Astrocyte (in vitro differentiated cells and primary cell): ENCODE measurements at places on chromosomes 12 and 14. TPM values are rescaled to one million over a fixed set of nuclear protein-coding genes. Genes with fewer than 3 reads are reported as not detected.

RNF212B gene
- not detected in 2 replicates for total RNA-seq

MUCL1 gene
- total RNA-seq, result not detected in 2 replicates

TAS2R31 gene
- 2.2 TPM in 2 replicates for total RNA-seq

GPR84 gene
- total RNA-seq, result not detected in 2 replicates

CDC42BPB gene
- 116 and 119 TPM in 2 replicates for total RNA-seq

NTN4 gene
- 22.6 and 28.9 TPM in 2 replicates for total RNA-seq

CLEC14A gene
- total RNA-seq, result not detected in 2 replicates

CRIP1 gene
- 21.3 and 29.5 TPM in 2 replicates for total RNA-seq

PAH gene
- not detected in 2 replicates for total RNA-seq

DNA sequence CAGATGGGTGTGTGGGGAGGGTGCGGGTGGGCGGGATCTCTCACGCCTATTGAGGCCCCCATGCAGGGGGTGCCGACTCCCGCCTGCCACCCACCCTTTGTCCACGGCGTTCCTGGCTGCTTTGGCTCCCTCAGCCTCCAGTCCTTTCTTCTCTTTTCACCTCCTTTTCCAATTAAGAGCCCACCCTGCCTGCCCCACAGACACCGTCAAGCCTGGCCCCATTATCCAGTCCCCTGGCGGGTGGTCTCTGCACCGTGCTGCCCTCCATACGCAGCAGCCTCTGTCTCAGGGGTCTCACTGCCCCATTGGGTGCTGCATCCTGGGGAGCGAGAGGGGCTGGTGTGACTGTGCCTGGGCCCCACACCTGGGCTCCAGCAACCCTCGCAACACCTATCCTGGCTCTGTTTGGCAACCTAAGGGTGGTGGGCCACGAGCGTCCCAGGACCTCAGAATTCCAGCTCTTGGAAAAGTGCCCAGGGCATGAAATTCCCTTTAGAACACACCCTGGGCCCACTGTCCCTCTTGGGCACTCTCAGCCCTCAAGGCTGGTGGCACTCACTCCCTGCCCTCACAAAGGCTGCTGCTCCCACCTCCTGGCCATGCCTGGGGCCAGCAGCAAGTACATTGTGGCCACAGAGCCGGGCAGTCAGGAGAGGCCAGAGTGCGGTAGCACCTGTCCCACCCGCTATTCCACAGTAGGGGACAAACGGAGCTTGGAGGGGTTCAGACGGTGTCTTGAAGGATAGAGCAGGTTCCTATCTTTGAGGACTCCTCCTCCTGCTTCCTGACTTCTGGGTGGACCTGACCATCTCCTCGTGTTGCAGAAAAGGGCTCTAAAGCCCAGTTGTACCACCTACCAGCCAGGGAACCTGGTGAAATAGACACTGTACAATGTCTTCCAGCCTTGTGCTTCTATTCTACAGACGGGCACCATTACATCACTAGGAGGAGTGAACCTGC, 114.1 kb downstream of the KIF26A start:
- no peak for DNase-seq
- no peaks in the 10 kb centered on the region for H3K36me3 ChIP-seq
- H3K4me1 ChIP-seq, result no peaks in the 10 kb centered on the region

DNA sequence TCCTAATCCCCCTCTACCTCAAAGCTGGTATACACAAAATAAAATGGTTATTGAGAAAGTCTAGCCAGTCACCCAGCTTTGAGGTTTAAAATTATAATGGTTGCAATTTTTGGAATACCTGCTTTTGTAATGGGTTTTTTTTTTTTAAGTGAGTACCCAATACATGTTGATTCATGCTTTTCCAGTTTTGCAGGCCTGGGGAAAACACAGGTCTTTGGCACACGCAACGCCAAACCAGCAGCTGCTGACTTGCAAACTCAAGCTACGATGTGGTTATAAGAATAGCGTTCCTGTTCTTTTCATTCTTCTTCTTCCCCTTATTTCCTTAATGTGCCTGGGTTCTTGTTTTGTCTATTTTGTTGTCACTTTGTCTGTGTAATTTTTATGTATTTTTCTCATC, 233.0 kb downstream of the EGLN3 start:
- H3K4me3 ChIP-seq, result no peak overlapping the region
- H3K27me3 ChIP-seq, result no peaks in the 10 kb centered on the region
- no peak for DNase-seq

- H3K36me3 ChIP-seq, result no peaks in the 10 kb centered on the region
- H3K4me1 ChIP-seq, result no peaks in the 10 kb centered on the region
- H3K27me3 ChIP-seq, result no peaks in the 10 kb centered on the region
- H3K4me3 ChIP-seq, result no peak overlapping the region
- no peak for DNase-seq
Measured at GRCh38 chr12:131640525-131640924, 70.4 kb upstream of the SFSWAP start.

DNA sequence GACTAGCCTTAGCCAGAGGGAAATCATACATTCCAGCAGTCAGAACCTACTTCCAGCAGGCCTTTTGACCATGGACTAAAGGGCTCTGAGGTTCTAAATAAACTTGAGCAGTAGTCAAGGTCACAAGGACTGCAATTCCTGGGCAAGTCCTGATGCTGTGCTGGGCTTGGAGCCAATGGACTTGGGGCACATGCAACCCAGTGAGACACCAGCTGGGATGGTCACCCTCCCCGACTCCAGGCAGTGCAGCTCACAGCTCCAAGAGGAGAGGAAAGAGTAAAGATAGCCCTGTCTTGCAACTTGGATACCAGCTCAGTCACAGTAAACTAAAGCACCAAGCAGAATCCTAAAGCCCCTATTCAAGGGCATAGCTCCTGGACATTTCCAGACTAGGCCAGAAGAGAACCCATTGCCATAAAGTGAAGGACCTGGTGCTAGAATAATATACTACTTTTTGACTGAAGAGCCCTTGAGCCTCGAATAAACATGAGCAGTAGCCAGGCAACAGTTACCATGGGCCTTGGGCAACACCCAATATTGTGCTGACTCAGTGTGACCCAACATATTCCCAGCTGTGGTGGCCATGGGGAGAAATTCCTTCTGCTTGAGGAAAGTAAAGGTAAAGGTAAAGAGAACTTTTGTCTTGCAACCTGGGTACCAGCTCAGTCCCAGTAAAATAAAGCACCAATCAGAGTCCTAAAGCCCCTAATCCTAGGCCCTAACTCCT, 226.2 kb upstream of the CLEC14A start:
- H3K4me3 ChIP-seq, result no peak overlapping the region
- no peaks in the 10 kb centered on the region for H3K36me3 ChIP-seq
- DNase-seq, result peak; percentile 19

GRCh38 chr14:50697659-50698290, 29.7 kb upstream of the SAV1 start:
- H3K27me3 ChIP-seq, result no peaks in the 10 kb centered on the region
- no peaks in the 10 kb centered on the region for H3K36me3 ChIP-seq
- no peaks in the 10 kb centered on the region for H3K4me1 ChIP-seq

- no peaks in the 10 kb centered on the region for H3K4me1 ChIP-seq
- H3K27ac ChIP-seq, result no peak overlapping the region
- no peaks in the 10 kb centered on the region for H3K36me3 ChIP-seq
- no peak overlapping the region for H3K4me3 ChIP-seq
Measured at GRCh38 chr12:91704446-91704845, 441.2 kb downstream of the BTG1 start.

GRCh38 chr12:108807996-108808769, 49.2 kb downstream of the SSH1 start:
- H3K27me3 ChIP-seq, result no peaks in the 10 kb centered on the region
- DNase-seq, result no peak
- H3K27ac ChIP-seq, result no peak overlapping the region
- H3K4me1 ChIP-seq, result peaks cover 31% of the 10 kb centered on the region
- H3K4me3 ChIP-seq, result no peak overlapping the region

DNA sequence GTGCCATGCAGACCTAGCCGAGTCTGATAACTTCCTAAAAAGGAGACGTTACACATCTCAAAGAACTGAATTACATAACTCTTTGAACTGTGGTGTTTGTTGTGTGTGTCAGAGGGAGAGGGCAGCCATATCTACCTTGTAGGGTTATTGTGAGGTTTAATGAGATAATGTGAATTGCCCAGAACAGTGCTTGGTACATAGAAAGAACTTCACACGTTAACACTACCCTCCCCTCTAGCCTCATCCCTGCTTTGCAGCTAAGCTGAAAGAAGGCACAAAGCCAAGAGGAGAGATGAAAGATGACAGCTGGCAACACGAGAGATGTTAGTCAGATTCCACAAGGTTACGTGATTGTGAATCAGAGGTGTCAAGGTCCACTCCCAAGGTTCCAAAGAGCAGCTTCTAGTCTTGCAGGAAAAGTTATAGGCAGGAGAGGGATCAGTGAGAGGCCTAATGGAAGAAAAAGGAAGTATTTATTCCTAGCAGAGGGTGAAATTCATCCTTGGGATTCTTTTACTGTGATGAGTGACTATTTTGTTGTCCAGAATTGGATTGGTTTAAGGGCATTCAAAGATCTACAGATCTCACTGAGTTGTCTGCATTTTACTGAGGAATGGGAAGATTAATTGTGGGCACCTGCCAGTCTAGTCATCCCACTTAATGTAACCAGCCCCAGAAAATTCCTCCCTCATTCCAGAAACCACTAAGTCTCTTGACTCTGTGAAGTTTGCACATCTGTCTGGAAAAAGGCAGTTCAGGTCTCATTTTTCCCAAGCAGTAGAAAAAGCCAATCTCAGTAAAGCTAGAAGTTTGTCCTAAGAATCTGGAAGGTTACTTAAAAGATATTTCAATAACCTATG, 25.9 kb upstream of the WNK1 start:
- no peak overlapping the region for H3K4me3 ChIP-seq
- H3K27me3 ChIP-seq, result no peaks in the 10 kb centered on the region
- no peak overlapping the region for H3K27ac ChIP-seq
- peak; percentile 60 for DNase-seq

- peaks cover 7% of the 10 kb centered on the region for H3K4me1 ChIP-seq
- H3K4me3 ChIP-seq, result peak overlapping the region; percentile 92
- no peaks in the 10 kb centered on the region for H3K27me3 ChIP-seq
- no peaks in the 10 kb centered on the region for H3K36me3 ChIP-seq
- no peak for DNase-seq
- H3K27ac ChIP-seq, result peak overlapping the region; percentile 98
Measured at GRCh38 chr12:112418273-112418607, 507 bp upstream of the PTPN11 start.

- peaks cover 6% of the 10 kb centered on the region for H3K4me1 ChIP-seq
- DNase-seq, result no peak
- peaks cover 3% of the 10 kb centered on the region for H3K27me3 ChIP-seq
- H3K27ac ChIP-seq, result no peak overlapping the region
Measured at GRCh38 chr14:90115780-90116179, 54.0 kb downstream of the KCNK13 start.

- peaks cover 20% of the 10 kb centered on the region for H3K4me1 ChIP-seq
- H3K27ac ChIP-seq, result no peak overlapping the region
- no peaks in the 10 kb centered on the region for H3K27me3 ChIP-seq
- H3K36me3 ChIP-seq, result no peaks in the 10 kb centered on the region
- DNase-seq, result no peak
Measured at GRCh38 chr14:68623826-68624225, 169.0 kb downstream of the ZFP36L1 start.

- no peaks in the 10 kb centered on the region for H3K27me3 ChIP-seq
- no peak overlapping the region for H3K4me3 ChIP-seq
- peaks cover 7% of the 10 kb centered on the region for H3K4me1 ChIP-seq
Measured at GRCh38 chr12:81081726-81082125, 3.8 kb downstream of the ACSS3 start.

DNA sequence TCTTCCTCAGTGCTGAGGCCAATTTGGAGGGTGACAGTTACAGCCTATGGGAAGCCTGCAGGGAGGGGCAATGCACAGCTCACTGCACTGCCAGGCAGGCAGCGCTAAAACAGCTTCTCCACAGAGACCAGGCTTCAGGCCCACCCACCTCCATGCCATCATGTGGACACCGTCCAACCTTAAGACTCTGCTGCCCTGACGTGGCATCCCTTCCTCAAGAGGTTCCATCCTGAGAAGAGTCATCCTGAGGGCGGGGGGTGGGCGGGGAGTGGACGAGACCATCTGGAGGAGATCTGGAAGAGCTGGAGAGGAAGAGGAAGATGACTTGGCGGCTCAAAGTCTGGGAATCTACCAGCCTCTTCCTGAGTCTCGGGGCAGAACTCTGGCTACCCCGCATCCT, 8.4 kb upstream of the ACVRL1 start:
- peaks cover 14% of the 10 kb centered on the region for H3K4me1 ChIP-seq
- no peak overlapping the region for H3K27ac ChIP-seq
- no peaks in the 10 kb centered on the region for H3K36me3 ChIP-seq
- H3K27me3 ChIP-seq, result no peaks in the 10 kb centered on the region
- H3K4me3 ChIP-seq, result no peak overlapping the region

GRCh38 chr12:13900718-13901117, 80.7 kb downstream of the GRIN2B start:
- no peaks in the 10 kb centered on the region for H3K4me1 ChIP-seq
- no peak overlapping the region for H3K27ac ChIP-seq
- DNase-seq, result no peak
- H3K27me3 ChIP-seq, result no peaks in the 10 kb centered on the region
